ENCODE measurements at places on chromosomes 2 and 18.

GRCh38 chr2:130339885-130340745, 2.6 kb upstream of the IMP4 start:
- DNase-seq, result no peak

GRCh38 chr18:32271672-32272208, 81.9 kb downstream of the MEP1B start:
- no peak for DNase-seq

DNA sequence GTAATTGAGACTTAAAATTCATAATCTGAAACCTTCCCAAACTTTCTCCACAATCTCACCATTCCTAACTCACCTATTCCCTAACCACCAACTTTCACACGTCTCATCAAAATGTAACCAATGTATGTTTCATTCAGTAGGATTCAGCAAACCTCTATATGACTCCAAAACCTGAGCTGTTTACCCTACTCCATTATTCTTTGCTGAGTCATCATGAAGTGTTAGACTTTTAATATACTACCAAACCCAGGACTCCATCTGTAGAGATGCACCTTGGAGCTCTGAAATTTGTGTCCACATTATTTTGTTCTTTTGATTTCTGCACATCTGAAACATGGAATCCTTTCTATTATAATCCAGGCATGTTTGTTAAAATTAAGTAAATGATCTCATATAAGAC, 727.0 kb upstream of the PIK3C3 start:
- no peak for DNase-seq

DNA sequence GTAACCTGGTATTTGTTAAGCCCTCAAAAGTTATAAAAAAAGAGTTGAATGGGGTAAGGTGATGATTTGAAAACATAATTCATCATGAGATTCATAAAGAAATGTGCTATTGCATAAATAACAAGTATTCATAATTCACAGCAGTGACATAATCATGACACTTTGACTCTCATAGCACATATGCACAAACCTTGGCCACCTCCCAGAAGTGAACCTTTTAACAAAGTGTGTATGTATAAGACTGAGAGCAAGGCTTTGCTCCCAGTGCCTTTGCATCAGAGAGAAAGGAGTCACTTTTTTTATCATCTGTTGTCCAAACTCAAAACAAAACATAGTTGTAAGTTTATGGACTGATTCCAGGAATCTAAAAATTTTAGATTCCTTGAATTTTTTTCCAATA, 15.0 kb upstream of the HTR2B start:
- DNase-seq, result no peak

- no peak for DNase-seq
Observed at GRCh38 chr2:43424262-43425207, 171.3 kb downstream of the THADA start.

GRCh38 chr18:9135912-9136314, 668 bp upstream of the ANKRD12 start:
- DNase-seq, result no peak

DNA sequence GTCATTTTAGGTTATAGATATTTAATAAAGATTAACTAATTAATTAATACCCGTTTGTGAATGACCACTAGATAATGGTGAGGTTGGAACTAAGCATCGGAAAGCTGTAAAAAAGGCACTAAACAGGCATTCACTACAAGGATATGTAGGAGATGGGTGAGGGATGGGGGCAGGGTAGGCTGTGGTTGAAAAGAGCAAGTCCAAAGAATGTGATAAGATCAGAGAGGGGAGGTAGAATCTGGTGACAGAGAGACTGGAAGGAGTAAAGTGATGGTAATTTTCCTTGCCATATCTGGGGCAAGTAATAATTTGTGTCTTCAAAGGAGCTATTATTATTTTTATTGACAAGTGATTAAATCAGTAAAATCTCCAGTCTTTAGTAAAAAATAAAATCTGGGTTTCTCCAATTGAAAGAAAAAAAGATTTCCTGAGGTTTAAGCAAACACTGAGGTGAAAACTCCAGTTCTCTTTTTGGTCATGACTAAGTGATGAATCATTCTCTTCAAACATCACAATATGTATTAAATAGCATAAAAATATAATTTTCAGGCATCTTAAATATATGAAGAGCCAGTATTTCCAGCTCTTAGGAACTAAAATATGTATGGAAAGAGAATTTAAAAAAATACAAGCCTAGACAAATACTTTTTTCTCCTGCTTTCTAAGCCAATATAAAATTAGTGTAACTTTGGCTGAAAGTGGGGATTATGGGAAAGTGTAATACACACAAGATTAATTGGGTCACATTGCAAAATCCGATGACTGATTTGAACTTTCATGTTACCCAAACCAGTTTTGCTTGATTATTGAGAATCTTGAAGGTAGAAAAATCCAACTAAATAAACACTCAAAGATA, 259.1 kb upstream of the RBMS1 start:
- no peak for DNase-seq

- peak; percentile 60 for DNase-seq
Observed at GRCh38 chr2:130873700-130874346, 37.1 kb downstream of the ARHGEF4 start.

DNA sequence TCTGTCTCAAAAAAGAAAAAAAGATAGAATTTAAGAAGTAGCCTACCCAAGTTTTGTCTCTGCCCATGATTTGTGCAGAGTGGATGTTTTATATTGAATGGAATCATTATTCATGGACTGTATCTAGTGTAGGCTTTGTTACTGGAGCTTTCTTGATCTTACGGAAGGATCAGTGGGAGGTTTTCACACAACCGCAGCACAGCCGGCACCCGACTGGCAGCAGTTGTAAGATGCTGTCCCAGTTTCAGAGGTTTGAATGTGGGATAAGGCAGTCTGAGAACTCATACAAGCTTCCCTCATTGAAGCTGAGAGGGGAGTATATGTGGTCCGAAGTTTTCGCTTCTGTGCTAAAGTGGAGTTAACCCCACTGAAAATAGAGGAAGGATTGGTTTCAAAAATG, 19.7 kb upstream of the SAG start:
- DNase-seq, result no peak

DNA sequence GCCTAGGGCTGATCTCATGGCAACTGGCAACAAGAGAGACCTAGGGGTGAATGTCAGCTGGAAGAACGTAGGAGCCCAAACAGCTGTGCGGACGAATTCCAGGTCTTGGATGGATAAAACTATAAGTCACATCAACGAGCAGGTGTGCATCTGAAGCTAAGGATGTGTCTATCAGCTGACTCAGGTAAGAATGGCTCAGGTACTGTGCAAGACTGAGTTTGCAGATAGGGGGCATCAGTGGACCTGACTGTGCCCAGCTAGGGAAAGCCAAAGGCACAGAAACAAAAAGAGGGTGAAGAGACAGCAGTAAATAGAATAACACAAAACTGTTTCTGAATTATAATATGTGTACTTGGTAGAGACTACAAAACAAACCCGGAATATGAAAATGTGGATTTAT, 357.3 kb downstream of the ZEB2 start:
- peak; percentile 52 for DNase-seq

DNA sequence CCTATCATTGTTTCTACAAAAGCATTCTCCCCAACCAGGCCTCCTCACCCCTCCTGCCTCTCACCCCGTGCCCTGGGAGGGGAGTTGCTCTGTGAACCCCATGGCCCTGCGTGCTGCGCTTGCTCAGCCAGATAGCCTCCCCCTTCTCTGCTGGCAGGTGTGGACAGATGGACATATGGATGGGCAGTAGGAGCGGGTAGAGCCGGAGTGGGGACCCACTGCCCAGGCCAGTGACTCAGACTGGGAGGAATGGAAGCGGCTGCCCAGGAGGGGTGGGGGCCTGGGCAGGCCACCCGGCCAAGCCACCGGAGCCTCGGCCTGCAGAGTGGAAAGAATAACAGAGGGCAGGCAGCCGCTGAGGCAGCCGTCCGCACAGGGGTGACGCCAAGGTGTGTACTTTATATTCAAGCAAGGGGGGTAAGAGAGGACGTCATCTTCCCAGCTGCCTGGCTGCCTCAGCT, 8.7 kb downstream of the CYP26B1 start:
- DNase-seq, result no peak

DNA sequence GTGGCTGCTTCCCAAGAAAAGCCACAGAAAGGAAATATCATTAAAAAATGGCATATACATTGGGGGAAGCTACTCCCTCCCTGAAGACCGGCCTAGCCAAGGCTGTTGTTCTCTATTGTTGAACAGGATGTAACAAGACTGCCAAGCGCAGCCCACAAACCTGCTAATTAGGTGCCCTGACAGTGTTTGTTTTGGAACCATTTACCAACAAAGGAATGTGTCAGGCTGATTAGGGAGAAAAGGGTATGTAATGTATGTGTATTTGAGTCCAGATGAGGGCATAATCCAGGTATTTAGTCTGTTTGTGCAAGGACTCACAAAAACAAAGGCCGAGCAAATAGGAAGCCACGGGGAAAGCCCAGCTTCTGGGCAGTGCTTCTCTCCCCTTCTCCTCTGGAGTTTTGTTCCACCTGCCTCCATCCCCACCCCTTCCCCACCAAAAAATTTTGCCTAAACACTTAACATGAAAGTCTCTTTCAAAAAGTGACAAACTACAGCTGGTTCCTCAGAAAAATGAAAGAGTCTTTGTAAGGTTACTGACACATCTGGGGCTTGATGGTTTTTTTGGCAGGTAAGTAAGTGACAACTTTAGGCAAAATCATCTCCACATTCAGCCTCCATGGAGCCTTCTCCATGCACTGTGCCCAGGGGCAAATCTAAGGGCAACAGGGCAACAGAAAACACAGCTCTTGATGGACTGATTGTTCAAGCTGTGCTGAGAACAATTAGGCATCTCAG, 78.3 kb upstream of the FZD5 start:
- DNase-seq, result no peak

- peak; percentile 56 for DNase-seq
Observed at GRCh38 chr2:160388464-160389263, 104.9 kb downstream of the RBMS1 start.

GRCh38 chr2:179550214-179550613, 285.6 kb upstream of the SESTD1 start:
- DNase-seq, result no peak

DNA sequence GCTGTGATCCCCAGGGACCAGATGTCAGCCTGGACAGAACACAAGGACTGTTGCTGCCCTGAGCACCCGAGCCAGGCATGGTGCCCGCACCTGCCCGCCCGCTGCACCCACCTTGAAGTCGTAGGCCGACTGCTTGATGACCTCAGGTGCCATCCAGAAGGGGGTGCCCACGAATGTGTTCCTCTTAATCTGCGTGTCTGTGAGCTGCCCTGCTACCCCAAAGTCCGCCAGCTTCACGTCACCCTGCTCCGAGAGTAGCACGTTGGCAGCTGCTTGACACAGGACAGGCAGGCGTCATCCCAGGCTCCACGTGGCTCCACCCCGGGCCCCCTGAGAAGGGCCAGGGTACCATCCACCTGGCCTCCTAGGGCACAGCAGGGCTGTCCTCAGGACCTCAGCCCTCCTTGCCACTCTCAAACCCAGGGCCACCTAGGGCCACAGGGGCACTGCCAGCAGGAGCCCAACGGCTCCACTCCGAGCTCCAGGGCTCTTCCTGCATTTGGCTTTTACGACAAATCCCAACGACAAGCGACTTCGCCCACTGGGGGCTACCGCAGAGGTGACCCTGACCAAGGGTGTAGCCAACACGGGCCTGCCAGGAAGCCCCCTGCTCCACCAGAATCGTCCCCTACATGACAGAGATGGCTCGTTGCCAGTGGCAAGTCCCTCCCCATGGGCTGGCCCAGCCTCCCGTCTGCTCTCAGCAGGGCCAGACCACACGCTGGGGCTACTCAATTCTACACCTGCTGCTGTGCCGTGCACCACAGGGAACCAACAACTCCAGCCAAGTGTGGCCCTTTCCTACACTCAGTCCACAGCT, 9.0 kb downstream of the STK25 start:
- DNase-seq, result no peak

GRCh38 chr2:76469066-76469465, 758.4 kb upstream of the GCFC2 start:
- no peak for DNase-seq

DNA sequence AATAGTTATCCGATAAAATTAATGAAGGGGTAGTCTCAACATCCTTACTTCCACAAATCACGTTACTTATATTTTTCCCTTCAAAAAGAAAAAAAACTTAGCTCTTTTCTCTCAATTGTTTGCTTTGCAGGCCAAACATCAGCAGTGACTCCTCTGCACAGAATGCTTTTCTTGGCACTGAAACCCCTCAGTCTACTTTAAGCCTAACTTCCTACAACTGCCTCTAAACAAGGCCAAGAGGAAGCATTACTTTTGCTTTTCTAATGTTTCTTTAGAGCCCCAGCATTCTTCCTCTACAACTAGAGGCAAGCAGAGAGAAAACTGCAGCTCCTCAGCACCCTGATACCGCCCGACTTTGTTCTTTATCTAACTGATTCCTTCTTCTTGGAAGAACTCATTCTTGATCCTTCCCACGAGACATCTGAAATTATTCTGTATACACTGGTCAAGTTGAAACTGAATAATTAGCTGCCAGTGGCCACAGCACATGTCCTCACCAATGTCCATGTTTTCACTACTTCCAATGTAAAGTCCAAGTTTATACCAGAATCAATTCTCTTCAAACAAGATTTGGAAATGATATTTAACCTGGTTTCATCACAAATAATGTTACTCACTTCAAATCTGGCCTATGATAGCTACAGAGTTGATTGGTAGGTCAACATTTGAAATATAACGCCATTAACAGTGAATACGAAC, 55.3 kb downstream of the DTNB start:
- DNase-seq, result no peak
